ENCODE measurements at places on chromosomes 16 and 17.

DNA sequence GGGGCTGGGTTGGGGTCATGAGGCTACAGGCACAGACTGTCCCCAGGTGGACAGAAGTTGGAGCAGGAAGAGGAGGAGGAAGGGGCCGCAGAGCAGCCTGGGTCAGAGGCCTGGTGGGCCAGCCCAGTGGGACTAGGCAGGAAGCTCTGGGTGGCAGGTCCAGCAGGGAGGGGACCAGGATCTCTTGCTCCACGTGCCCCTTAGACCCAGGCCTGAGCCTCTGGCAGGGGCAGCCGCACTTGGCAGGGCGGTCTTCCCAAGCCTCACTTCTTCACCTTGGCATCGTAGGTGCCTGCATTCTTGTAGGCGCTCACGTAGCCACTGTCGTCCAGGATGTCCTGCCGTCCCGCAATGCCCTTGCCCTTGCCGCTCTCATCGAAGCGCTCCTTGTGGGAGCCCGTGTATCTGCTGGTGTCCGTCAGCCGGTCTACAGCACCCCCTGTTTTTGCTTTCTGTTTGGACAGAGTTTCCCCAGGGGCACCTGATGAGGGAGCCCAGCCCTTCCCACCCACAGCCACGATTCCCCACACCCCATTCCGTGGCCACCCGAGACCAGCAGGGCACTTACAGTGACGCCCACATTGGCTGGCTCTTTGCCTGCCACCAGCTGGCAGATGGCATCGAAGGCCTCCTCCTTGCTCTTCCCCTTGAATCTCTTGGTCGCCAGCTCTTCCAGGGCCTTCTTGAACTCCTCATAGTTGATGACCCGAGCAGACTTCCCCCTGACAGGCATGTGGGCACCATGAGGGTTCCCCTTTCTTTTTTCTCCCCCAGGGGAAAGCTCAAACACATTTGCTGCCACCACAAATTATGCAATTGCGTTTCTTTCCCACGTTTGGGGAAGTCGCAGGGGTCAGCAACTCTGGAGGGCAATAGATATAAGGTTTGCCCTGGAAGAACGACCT is 3.1 kb downstream of the TPPP3 start:
- no peak for DNase-seq

- no peak for DNase-seq
Observed at GRCh38 chr16:2188395-2188794, 8.0 kb downstream of the CASKIN1 start.

GRCh38 chr16:53087101-53087500 is 32.3 kb downstream of the CHD9 start:
- no peak for DNase-seq

GRCh38 chr16:87274794-87275193 is 42.4 kb downstream of the C16orf95 start:
- no peak for DNase-seq

- DNase-seq = no peak
Observed at GRCh38 chr16:14196011-14196410, 124.9 kb downstream of the MRTFB start.

GRCh38 chr17:71726341-71726740 is 394.5 kb upstream of the SOX9 start:
- no peak for DNase-seq

DNA sequence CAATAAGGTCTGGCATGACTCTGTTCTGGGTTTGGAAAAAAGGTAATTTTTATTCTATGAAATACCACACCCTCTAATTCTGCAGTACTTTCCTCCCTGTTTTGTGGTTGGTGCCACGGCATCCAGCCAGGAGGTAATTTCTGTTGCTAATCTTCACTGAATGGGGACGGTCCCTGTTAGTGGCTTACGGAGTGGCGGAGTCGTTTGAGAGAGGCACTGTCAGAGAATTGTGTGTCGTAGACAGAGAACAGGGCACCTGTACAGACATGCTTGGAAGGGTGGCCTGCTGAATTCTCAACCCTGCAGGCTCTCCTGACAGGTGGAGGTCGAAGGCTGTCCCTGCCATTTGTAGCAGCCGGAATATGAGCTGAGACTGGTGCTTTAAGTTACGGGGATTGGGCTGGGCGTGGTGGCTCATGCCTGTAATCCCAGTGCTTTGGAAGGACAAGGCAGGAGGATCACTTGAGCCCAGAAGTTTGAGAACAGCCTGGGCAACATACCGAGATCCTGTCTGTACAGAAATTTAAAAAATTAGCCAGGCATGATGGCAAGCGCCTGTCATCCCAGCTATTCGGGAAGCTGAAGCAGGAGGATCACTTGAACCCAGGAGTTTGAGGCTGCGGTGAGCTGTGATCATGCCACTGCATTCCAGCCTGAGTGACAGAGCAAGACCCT is 33.2 kb downstream of the EEF2K start:
- no peak for DNase-seq

DNA sequence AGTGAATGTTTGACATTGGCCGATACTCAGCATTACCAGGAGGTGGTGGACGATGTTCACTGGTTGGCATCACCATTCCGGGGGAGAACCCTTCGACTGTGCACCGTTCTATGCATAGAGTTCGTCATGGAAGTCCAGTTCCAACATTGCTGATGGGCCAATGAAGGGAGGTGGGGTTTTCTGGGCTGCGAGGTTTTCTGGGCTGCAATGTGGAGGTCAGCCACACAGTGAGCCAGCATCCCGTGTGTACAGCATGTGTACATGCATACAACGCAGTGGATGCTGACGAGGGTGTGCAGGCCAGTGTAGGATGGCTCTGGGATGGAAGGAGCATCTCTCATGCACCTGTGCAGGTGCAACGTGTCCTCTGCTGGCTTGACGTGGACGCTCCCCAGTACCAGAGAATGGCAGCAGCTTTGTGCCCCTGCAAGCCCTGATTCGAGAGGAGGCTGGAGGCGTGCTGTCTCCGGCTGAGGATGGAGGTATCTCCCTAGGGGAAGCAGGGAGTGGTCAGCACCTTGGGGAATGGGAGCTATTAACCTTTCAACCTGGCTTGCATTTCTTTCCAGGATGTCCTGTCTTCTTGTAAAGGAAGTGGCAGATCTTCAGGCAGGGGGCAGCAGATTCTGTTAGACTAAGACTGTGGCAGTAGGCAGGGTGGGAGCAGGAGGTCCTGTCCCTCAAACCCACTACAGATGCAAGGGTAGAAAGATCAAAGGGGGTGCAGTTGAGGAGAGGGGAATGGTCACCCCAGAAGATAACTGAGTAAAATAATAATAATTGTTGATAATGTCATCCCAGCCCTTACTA is 98.2 kb downstream of the CYLD start:
- no peak for DNase-seq

DNA sequence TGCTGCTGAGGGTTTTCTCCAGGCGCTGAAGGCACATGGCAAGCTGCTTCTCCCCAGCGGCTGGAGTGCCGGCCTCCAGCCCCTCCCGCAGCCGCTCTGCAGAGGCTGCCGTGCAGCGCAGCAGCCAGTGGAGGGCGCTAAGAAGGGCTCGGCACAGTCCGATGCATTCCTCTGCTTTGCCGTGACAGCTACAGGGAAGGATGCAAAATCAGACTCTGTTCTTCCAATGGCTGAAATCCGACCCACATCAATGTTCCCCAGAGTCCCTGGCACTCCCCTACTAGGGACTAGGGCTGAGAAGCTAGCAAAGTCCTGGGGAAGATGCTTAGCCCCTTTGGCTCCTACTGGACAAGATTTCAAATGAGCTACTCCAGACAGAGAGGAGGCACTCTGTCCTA is 19.0 kb downstream of the MED24 start:
- DNase-seq = no peak

DNA sequence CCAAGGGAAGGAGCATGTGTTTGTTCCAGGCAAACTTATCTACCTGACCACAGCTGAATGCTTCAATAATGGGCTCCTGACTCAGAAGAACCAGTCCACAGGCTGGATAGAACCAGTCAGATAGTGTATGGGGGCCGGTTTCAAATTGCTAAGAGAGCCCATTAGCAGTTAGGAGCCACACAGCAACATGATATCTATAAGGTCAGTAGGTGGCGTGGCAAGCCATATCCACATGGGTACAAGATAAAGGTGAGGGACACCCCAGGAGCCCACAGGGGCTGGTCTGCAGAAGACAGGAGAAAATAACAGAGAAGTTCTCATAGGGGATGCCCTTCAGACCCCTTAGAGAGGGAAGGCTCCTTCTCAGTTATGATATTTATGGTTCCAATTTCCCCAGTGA is 31.6 kb upstream of the CDRT15 start:
- no peak for DNase-seq

- DNase-seq = no peak
Observed at GRCh38 chr17:42171831-42172230, 9.1 kb downstream of the KCNH4 start.
